Lower lobe of right lung (tissue), 2 donors: ENCODE measurements at places on chromosomes 1 and 21.

- DNase-seq, result no peak
Measured at GRCh38 chr1:15207829-15208429, 39.1 kb upstream of the FHAD1 start.

- no peak for DNase-seq
Measured at GRCh38 chr1:172380441-172381244, 39.8 kb upstream of the C1orf105 start.

DNA sequence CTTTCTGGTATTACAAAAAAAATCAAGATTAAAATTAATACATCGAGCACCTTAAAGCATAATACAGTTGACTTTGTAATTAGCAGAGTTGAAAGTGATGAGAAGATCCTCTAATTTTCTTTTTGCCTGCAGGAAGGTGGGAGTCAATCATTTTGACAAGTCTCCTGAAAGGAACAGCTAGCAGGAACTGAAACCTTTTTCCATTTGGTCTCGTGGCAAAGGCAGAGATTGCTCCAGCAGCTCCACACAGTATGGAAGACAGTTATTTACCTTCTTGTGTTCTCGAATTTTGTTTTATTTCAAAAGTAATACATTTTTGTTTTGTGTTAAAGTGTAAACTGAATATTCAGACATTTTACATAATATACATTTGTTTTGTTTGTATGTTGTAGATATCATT lies 7.7 kb downstream of the S100PBP start:
- DNase-seq, result no peak

- DNase-seq, result no peak
Measured at GRCh38 chr1:214882616-214883015, 199.9 kb upstream of the KCNK2 start.

DNA sequence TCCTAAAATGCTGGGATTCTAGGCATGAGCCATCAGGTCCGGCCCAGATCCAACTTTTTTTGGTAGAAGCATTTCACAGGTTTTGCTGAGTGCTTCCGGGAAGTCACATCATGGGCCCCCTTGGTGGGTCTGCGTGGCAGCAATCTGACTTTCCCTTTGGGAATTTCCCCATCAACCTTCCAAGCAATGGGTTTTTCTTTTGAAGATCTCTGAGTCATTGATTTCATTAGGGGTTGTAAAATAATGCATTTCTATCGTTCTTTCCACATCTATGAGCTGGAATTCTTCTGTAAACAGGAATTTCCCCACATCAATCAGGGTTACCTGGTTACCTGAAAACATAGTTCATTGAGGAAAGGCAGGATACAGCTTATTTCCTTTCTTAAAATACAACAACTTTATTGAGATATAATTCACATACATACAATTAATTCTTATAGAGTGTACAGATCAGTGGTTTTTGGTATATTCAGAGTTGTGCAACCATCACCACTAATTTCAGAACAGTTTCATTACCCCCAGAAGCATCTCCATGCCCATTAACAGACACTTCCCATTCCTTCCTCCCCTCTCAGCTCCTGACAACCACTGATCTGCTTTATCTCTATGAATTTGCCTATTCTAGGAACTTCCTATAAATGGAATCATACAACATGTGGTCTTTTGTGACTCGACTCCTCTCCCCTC lies 9.9 kb upstream of the ZBTB17 start:
- no peak for DNase-seq

DNA sequence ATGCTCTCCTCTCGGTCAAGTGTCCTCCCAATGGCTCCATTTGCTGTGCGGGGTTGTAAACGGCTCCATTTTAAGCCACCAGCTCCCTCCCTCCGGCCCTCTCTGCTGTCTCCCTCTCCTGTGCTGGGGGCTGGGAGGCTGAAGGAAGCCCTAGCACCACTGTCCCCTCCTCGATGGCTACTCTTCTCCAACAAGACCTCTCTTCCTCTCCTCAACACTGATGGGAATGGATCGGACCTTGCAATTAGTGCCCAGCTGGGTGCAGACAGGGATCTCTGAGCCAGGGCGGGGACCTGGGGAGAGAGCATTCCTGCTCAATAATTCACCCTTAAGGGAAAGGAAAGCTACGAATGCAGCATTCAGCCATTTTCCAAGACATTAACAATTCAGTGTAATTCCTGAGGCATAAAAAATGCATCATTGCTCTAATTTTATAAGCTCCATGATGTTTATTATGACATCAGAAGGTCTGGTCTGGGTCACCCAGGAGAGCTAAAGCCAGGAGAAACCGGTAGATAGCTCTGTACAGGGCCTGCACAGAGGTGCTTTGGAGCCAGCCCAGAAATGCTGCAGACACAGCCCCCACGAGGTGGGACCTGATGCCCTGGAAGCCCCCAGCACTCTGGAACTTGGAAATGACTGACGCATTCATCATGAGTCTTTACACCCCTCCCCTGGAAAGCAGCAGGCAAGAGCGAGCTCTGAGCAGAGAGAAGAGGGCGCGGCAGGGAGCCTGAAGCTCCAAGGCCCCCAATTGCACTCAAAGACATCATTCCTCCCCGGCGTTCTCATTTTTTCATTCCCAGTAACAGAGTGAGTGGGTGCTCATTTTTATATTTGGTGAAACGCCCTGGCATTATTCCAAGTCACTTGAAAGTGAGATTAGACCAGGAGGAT lies 76.2 kb upstream of the VAMP3 start:
- no peak for DNase-seq

GRCh38 chr1:244052016-244052727 lies 1.1 kb downstream of the ZBTB18 start:
- DNase-seq, result no peak

DNA sequence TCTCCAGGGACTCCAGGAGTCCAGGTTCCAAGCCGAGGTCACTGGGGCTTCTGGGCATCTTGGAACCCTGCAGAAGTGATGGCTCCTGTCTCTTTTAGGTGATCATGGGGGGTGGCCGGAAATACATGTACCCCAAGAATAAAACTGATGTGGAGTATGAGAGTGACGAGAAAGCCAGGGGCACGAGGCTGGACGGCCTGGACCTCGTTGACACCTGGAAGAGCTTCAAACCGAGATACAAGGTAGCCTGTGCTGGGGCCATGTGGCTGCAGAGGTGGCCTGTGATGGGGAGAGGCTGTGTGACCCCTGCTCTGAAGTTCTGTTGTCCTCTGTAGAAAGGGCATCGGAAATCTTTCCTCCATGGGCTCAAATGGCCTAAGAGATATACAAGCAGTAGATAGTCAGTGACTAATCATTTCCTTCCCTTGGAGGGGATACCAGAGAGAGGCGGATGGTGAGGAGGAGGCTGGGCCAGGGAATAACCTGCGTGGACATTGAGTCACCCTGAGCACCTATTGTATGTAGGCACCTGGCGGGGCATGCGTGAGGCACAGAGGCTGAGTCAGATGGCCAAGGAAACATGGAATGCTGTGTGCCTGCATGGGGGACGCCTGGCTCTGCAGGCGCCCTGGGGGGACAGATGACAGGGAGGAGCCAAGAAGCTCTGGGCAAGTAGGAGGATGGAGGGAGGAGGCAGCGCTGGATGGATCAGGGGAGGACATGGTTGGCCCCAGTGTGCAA lies 59.0 kb downstream of the ALPL start:
- DNase-seq, result no peak

- no peak for DNase-seq
Measured at GRCh38 chr1:210376836-210377372, 48.2 kb downstream of the HHAT start.

GRCh38 chr21:45254460-45254930 lies 33.2 kb downstream of the POFUT2 start:
- no peak for DNase-seq

GRCh38 chr1:105585791-105586190 lies 1470.7 kb upstream of the PRMT6 start:
- DNase-seq, result no peak

- no peak for DNase-seq
Measured at GRCh38 chr1:41355356-41355755, 5.9 kb upstream of the FOXO6 start.

- no peak for DNase-seq
Measured at GRCh38 chr1:168482106-168482505, 61.7 kb downstream of the XCL2 start.

DNA sequence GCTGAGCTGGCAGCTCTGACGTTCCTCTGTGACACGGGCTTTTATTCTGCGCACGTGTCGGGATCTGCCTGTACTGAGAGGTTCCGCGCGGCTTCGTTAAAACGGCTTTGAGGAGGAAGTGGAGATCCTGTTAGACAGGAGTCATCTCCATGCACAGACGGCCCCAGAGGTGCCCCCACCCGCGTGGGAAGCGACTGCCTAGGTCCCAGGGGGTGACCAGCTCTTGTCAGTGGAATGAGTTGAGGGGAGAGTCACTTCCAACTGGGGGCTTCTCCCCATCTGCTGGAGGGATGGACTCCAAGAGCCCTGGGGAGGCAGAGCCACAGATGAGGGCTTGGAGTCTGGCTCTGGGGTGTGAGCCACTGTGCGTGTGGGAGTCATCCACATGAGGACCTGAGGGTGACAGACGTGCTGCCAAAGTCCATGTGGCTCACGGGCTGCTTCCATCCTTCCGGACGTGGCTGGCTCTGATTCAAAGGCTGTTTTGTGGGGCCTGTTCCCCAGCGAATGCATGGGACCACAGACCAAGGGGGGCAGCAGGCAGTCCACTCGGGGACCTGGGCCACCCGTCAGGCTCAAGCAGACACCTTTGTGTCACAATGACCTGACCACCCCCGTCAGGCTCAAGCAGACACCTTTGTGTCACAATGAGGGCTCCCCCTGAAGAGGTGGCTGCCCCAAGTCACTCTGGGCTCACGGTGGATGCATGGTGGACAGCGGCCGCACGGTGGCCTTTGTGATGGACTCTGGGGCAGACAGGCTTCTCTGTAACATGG lies 26.8 kb downstream of the PTTG1IP start:
- peak; percentile 79 for DNase-seq

- DNase-seq, result no peak
Measured at GRCh38 chr1:2415801-2416208, 3.4 kb upstream of the PEX10 start.

DNA sequence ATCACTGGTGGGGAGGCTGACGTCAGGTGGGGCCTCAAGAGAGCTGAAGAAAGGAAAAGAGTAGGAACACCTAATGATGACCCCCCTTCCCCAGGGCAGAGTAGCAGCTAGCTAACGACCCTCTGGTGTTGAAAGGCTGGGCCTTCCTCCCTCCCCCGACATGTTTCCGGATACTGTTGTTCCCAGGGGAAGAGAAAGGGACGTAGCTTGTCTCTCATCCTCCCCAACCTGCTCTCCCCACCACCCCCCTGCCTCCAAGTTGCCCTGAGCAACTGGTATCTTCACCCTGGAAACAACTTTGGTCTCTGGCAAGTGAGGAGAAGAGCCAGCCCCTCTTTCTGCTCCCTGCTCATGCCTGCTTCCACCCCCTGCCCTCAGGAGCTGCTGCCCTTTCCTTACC lies 2.4 kb downstream of the SEMA6C start:
- no peak for DNase-seq

DNA sequence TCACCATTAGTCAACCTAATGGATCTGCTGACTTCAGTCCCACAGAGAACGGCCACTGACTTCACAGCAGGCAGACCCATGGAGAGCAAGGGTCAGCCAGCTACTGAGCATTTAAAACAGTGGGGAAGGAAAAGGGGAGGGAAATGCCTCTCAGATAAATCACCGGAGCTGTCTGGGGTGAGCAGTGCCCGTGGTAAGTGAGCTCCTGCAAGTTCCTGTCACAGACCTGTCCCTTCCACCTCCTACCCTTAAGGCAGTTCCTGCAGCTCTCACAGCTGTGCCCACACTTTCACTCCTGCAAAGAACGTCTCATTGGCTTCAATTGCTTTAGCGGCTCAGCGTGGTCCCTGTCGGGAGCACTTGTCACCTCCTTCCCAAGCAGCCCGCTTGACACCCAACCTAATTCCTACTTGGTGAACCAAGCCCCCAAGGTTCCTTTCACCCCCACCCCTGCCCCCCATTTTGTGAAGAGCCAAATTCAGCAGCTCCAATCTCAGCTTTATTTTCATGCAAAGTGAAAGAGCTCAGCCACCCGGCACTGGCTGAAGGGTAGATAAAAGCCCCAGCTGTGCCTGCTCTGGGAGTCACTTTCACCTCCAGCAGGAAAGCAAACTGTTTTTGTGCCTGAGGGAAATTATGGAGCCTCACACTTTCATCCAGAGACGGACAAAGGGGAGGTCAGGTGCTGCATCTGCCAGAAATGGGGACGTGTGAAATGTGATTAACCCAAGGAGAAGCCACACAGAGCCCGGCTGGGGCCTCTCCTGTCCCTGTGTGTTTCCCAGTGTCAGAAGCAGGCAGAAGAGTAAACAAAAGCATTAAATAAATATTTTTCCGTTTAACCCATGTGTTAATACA lies 306.2 kb downstream of the TTLL7 start:
- DNase-seq, result no peak

GRCh38 chr1:67735206-67735605 lies 50.2 kb downstream of the GADD45A start:
- DNase-seq, result no peak

DNA sequence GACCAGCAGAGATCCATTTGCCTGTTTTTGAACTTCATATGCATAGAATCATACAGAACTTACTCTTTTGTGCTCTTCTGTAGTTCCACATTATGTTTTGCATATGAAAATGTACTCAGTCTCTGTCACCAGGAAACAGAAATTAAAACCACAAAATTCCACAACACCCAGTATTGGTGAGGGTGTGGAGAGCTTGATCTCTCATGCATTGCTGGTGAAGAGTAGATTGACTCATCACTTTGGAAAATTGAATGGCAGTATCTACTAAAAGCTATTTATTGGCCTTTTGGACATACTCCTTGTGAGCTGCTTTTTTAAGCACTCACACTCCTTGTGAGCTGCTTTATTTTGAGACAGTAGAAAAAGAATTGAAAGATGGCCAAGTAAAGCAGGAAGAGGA lies 43.3 kb downstream of the VTCN1 start:
- DNase-seq, result no peak

DNA sequence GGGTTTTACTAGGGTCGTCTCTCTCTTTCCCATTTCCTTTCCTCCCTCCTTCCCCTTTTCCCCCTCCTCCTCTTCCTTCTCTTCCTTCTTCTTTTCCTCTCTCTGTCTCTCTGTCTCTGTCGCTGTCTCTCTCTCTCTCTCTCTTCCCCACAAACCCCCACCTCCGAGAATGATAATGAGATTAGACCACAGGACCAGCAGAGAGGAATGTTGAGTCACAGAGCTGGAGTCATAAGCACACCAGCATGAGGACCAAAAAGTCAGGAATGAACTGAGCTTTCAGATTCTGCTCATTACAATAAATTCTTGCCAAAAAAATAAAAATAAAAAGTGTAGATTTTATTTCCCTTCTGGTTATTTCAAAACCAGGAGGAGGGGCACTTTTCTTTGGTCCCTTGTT lies 377.4 kb downstream of the LTN1 start:
- no peak for DNase-seq

- peak; percentile 31 for DNase-seq
Measured at GRCh38 chr21:44569861-44570517, 3.5 kb upstream of the KRTAP10-4 start.

GRCh38 chr1:53130598-53130877 lies 11.9 kb downstream of the SLC1A7 start:
- no peak for DNase-seq
